Fibroblast of lung (primary cell): ENCODE measurements at places on chromosomes 16 and 17. TPM values are rescaled to one million over a fixed set of nuclear protein-coding genes. Genes with fewer than 3 reads are reported as not detected.

Gene NTN1
- 0.51 and 3.1 TPM in 2 replicates for total RNA-seq

Gene PRSS21
- 0.17 and 0.77 TPM in 2 replicates for total RNA-seq

Gene SLC2A4
- total RNA-seq, result under 0.01 TPM in 2 replicates

Gene STH
- total RNA-seq, result not detected in 2 replicates
